ENCODE measurements at places on chromosomes 3 and 15.
A peak's percentile ranks its signal among the peaks of the same experiment; 100 is the strongest.

GRCh38 chr15:80978685-80979329 lies 10.8 kb downstream of the MESD start:
- H3K27ac ChIP-seq = peak overlapping the region; percentile 59
- no peak for DNase-seq
- peaks cover 58% of the 10 kb centered on the region for H3K36me3 ChIP-seq

DNA sequence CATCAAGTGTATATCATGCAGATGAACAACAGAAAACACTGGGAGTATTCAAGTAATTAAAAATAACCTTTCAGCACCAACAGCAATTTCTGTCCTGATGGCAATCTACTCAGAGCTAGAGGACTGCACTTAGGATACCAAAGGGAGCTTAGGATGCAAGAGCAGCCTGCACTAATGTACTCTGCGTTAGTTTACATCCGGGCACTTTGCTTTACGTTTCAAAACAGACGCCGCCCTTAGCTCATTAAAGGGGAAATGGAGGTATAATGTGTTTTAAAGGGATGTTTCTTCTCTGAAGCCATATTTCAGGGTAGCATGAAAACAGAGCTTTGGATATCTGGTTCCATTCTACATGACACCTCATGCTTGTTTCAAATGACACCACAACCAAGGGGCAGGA lies 14.0 kb upstream of the B3GNT5 start:
- H3K27me3 ChIP-seq = no peaks in the 10 kb centered on the region
- peaks cover 24% of the 10 kb centered on the region for H3K36me3 ChIP-seq
- H3K27ac ChIP-seq = no peak overlapping the region
- H3K4me3 ChIP-seq = no peak overlapping the region
- no peak for DNase-seq

DNA sequence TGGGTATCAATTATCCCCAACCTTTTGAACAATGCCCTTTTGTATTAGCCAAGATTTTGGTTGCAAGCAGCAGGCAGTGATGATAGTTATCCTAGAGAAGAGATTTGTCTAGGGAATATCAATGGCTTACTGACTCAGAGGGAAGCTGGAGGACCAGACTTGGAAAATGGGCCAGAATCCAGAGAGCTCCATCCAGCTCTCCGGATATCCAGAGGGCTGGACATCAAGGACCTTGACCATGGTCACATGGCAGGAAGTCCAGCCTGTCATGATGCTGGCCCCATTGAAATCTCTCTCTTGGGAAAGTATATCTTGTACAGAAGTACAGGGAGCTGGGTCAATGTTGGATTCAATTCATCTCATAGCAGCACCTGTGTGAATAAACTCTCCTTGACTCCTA lies 148.5 kb upstream of the PDZRN3 start:
- H3K27ac ChIP-seq = no peak overlapping the region
- H3K4me3 ChIP-seq = no peak overlapping the region
- H3K4me1 ChIP-seq = no peaks in the 10 kb centered on the region
- no peak for DNase-seq
- no peaks in the 10 kb centered on the region for H3K27me3 ChIP-seq
- H3K36me3 ChIP-seq = no peaks in the 10 kb centered on the region

DNA sequence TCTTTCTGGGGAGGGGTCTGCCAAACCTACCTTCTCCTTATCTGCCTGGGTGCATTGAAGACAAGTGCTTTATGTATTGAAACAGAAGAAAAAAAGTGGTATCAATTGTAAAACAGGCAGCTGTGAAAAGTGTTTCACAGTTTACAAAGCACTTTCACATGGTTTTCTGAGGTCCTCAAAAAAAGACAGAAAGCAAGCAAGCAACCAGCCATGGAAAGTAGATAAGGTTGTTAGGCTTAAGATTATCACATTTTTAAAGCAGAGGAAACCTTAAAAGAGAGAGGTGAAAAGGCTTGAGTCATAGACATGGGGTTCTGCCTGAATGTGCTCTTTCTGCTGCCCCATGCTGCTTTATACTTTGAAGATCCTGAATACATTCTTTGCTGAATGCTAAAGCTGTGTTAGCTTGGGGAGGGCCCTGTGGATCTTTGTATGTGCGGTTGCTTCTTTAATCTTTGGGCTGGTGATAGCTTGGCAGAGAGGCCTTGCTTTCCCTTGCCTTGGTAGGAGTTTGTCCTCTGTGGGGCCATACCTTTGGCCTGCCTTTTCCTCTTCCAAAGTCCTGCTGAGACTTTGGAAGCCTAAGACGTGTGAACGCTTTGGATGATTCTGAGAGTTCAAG lies 2.6 kb downstream of the SMAD3 start:
- no peak for DNase-seq
- H3K4me1 ChIP-seq = peaks cover 58% of the 10 kb centered on the region
- peak overlapping the region; percentile 98 for H3K4me3 ChIP-seq

- no peaks in the 10 kb centered on the region for H3K4me1 ChIP-seq
- H3K4me3 ChIP-seq = no peak overlapping the region
- no peak for DNase-seq
- H3K27ac ChIP-seq = no peak overlapping the region
These were observed 467.0 kb downstream of the FGF12 start for GRCh38 chr3:192260116-192261010.

DNA sequence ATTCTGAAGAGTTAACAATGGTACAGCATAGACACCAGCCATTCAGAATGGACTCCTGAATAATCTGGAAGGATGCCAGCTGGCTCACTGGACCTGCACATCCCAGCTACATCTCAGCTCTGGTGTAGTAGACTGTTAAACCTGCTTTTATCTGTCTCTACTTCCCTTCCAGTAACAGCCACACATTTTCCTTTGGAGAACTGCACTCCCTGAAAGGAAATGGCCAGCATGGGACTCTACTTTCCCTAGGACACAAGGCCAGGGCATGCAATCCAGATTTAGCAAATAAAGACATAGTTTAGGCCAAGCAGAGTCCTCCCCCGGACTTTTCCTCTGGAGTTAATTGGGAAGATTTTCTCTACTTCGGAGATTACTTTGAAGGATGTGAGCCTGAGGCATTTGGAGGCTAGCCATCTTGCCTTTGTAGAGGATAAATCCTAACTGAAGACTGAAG lies 82.7 kb upstream of the TCF12 start:
- H3K27me3 ChIP-seq = peaks cover 7% of the 10 kb centered on the region
- H3K4me3 ChIP-seq = no peak overlapping the region
- H3K36me3 ChIP-seq = no peaks in the 10 kb centered on the region
- no peak for DNase-seq
- peaks cover 7% of the 10 kb centered on the region for H3K4me1 ChIP-seq
- H3K27ac ChIP-seq = no peak overlapping the region

DNA sequence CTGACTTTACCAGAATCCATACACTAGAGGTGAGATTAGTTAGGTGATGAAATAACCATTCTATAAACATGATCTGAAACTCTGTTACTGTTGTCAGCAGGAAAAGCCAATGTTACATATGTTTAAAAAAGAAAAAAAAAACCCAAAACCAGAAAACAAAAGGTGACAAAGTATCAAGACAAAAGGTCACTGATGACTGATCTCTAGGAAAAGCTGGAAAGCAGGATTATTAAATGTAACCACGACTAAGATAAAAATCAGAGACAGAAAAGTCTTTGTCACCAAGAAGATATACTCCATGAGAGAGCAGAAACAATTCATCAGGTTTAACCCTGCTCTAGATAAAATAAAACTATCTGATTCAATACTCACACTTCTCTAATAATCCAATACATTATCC lies 5.4 kb upstream of the SETD5 start:
- H3K27me3 ChIP-seq = no peaks in the 10 kb centered on the region
- H3K4me3 ChIP-seq = no peak overlapping the region
- peaks cover 84% of the 10 kb centered on the region for H3K36me3 ChIP-seq
- H3K4me1 ChIP-seq = peaks cover 55% of the 10 kb centered on the region

DNA sequence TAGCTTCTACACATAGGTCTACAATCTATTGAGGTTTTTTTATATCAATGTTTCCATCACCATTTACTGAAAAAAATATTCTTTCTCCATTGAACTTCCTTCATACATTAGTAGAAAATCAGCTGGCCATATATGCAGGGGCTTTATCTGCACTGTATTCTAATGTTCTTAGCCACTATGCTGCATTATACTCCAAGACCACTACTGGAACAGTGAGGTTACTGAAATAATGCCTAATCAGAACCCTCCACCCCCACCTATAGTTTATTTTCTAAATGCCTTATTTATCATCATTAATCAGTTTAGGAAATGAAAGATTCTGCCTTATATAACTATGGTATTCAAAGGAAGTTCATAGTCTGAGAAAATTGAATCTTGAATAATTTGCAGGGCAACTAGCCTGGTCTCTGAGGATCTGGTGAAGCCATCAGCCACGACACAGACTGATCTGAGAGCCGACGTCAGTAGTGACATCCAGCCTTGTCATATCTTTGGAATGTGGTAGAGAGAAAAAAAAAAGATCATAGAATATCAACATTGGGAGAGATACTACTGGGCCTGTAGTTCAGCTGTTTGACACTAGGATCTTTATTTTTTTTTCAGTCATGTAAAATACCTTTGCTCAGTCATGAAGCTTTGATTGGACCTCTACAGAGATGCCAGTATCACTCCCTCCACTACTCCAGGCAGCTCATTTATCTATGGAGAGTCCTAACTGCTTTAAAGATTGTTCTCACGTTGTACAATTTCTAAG lies 66.6 kb downstream of the P3H2 start:
- H3K27me3 ChIP-seq = peaks cover 1% of the 10 kb centered on the region
- DNase-seq = no peak
- H3K4me3 ChIP-seq = no peak overlapping the region
- H3K36me3 ChIP-seq = no peaks in the 10 kb centered on the region

DNA sequence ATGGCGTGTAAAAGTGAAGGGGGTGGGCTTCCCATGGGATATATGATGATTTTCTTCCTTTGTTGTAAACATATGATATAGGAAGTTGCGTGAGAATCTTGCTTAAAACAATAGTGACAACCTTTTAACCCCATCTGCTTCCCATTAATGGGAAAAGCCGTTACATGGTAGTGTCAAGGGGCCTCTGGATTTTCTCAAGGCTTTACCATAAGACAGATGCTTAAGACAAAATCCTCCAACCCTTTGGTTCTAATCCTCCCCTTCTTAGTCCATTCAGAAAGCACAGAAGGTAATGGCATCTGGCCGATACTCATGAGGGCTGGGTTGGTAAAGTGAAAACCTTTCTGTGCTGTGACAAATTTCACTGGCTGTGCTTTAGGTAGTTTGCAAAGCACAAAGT lies 25.0 kb downstream of the DPH3 start:
- no peaks in the 10 kb centered on the region for H3K36me3 ChIP-seq
- H3K4me1 ChIP-seq = peaks cover 30% of the 10 kb centered on the region
- H3K27me3 ChIP-seq = no peaks in the 10 kb centered on the region
- no peak overlapping the region for H3K27ac ChIP-seq

- H3K36me3 ChIP-seq = no peaks in the 10 kb centered on the region
- no peak overlapping the region for H3K4me3 ChIP-seq
- H3K27ac ChIP-seq = no peak overlapping the region
- H3K27me3 ChIP-seq = no peaks in the 10 kb centered on the region
- DNase-seq = no peak
These were observed 40.2 kb upstream of the ADAMTSL3 start for GRCh38 chr15:83613714-83614113.
